T-cell (primary cell): ENCODE measurements at places on chromosomes 6 and 20. TPM values are rescaled to one million over a fixed set of nuclear protein-coding genes. Genes with fewer than 3 reads are reported as not detected.

DNA sequence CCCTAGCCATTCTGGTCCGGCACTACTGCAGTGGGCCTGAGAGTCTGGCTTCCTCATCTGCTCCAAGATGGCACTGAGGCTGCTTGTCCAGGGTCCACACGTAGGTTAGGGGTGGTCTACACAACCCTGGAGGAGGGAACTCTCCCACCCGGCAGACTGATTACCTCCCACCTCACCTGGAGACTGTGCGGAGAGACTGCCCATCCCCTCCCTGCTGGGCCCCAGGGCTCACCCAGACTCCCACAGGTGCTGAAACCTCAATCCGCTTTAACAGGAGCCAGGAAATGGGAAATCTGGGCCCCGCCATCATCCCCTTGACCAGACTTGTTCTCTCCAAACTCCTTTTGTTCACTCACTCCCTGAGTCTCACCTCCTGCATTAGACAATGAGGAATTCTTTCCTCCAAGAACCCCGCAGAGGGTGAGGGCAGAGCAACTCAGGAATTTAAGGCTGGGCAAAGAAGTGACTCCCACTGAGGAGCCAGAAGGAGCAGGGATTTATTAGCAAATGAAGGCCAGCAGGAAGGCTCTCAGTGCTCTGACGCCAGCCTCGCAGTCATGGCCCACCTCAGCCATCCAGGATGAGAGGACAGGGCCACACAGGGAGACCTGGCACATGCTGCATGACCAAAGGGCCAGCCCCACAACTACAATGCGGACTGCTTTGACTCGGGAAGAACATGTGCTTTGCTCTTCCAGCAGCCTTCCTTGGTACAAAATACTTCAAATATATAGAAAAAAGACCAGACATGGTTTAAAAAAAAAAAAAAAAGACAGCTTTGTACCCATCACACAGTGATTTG, 53.0 kb downstream of the CDK5RAP1 start:
- peaks cover 12% of the 10 kb centered on the region for H3K36me3 ChIP-seq
- no peak for DNase-seq
- H3K27ac ChIP-seq = no peak overlapping the region
- no peaks in the 10 kb centered on the region for H3K4me1 ChIP-seq

- no peak overlapping the region for H3K4me3 ChIP-seq
- H3K4me1 ChIP-seq = no peaks in the 10 kb centered on the region
- H3K27me3 ChIP-seq = no peaks in the 10 kb centered on the region
- H3K36me3 ChIP-seq = no peaks in the 10 kb centered on the region
Measured at GRCh38 chr6:48919555-48919954, 543.5 kb downstream of the MMUT start.

DNA sequence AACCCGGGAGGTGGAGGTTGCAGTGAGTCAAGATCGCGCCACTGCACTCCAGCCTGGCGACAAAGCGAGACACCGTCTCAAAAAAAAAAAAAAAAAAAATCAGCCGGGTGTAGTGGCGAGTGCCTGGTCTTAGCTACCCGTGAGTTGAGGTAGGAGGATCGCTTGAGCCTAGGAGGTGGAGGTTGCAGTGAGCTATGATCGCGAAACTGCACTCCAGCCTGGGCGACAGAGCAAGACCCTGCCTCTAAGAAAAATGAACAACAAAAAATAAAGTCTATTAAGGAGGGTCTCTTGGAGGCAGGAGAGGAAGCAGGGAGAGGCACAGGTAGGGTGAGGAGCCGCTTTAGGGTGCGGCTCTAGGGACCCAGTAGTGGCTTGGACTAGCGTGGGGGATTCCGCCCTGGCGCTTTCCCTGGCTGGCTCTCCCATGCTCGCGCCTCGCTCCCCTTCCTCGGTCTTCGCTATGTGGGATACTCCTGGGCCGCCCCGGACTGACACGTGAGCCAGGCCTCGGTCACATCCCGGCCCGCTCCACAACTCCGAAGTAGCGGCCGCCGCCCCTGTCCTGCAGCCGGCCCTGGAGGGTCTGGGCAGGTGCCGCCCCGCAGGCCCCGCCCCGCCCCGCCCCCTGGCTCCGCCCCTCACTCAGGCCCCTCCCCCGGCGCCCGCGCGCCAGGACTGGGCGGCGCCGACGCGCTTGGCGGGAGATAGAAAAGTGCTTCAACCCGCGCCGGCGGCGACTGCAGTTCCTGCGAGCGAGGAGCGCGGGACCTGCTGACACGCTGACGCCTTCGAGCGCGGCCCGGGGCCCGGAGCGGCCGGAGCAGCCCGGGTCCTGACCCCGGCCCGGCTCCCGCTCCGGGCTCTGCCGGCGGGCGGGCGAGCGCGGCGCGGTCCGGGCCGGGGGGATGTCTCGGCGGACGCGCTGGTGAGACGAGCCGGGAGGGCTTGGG, at the start of gene MYBL2:
Gene MYBL2, plus strand, starts transcription at position 739 of the 953 bp plus-strand sequence. Its CDS starts 170 bp downstream, at position 909.
- H3K36me3 ChIP-seq = no peaks in the 10 kb centered on the region
- H3K27ac ChIP-seq = no peak within 1 kb of the TSS
- peak; percentile 54 for DNase-seq
- H3K27me3 ChIP-seq = peaks cover 45% of the 10 kb centered on the region
- peaks cover 4% of the 10 kb centered on the region for H3K4me1 ChIP-seq

GRCh38 chr6:55130806-55131324, 43.5 kb upstream of the HCRTR2 start:
- no peaks in the 10 kb centered on the region for H3K4me1 ChIP-seq
- H3K36me3 ChIP-seq = no peaks in the 10 kb centered on the region
- no peak for DNase-seq
- H3K27me3 ChIP-seq = no peaks in the 10 kb centered on the region
- H3K27ac ChIP-seq = no peak overlapping the region

DNA sequence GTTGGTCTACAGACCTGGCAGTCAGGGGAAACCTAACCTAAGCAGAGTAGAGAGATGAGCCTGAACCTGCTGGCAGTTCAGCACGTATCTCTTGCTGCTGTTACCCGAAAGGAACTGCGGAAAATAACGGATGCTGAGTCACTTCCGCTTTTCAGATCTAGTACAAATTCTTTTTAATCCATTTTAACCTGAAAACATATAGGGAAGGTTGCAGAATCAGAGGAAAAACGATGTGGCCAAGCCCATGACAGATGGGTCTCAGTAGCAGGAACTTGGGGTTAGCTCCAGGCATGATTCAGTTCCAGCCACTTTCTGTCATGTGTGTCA, 351.9 kb upstream of the PRND start:
- no peaks in the 10 kb centered on the region for H3K27me3 ChIP-seq
- peaks cover 8% of the 10 kb centered on the region for H3K4me1 ChIP-seq
- no peak overlapping the region for H3K4me3 ChIP-seq
- peak overlapping the region; percentile 43 for H3K27ac ChIP-seq

- DNase-seq = no peak
- no peaks in the 10 kb centered on the region for H3K4me1 ChIP-seq
- no peaks in the 10 kb centered on the region for H3K36me3 ChIP-seq
- H3K27me3 ChIP-seq = peaks cover 19% of the 10 kb centered on the region
- no peak overlapping the region for H3K27ac ChIP-seq
Measured at GRCh38 chr6:170229851-170230519, 60.9 kb downstream of the DLL1 start.

GRCh38 chr6:53244958-53245357, 96.3 kb upstream of the GCM1 start:
- no peak overlapping the region for H3K4me3 ChIP-seq
- H3K36me3 ChIP-seq = no peaks in the 10 kb centered on the region
- H3K27me3 ChIP-seq = no peaks in the 10 kb centered on the region
- H3K27ac ChIP-seq = no peak overlapping the region

- H3K4me1 ChIP-seq = no peaks in the 10 kb centered on the region
- no peaks in the 10 kb centered on the region for H3K27me3 ChIP-seq
- DNase-seq = no peak
Measured at GRCh38 chr6:36399970-36400369, 12.5 kb upstream of the ETV7 start.

GRCh38 chr6:90293319-90293953, 3.2 kb downstream of the BACH2 start:
- H3K27ac ChIP-seq = peak overlapping the region; percentile 81
- peaks cover 47% of the 10 kb centered on the region for H3K4me1 ChIP-seq
- no peaks in the 10 kb centered on the region for H3K27me3 ChIP-seq
- peak overlapping the region; percentile 93 for H3K4me3 ChIP-seq

GRCh38 chr6:13814938-13815575, 700 bp upstream of the MCUR1 start:
- H3K4me1 ChIP-seq = peaks cover 11% of the 10 kb centered on the region
- H3K36me3 ChIP-seq = no peaks in the 10 kb centered on the region
- peak overlapping the region; percentile 55 for H3K27ac ChIP-seq
- no peak for DNase-seq
- H3K4me3 ChIP-seq = peak overlapping the region; percentile 53

- H3K36me3 ChIP-seq = no peaks in the 10 kb centered on the region
- H3K4me3 ChIP-seq = no peak overlapping the region
- DNase-seq = no peak
- H3K27me3 ChIP-seq = no peaks in the 10 kb centered on the region
- no peak overlapping the region for H3K27ac ChIP-seq
- no peaks in the 10 kb centered on the region for H3K4me1 ChIP-seq
Measured at GRCh38 chr6:38307740-38308139, 332.0 kb downstream of the BTBD9 start.

- DNase-seq = no peak
- no peak overlapping the region for H3K27ac ChIP-seq
- H3K27me3 ChIP-seq = no peaks in the 10 kb centered on the region
- no peaks in the 10 kb centered on the region for H3K4me1 ChIP-seq
- no peaks in the 10 kb centered on the region for H3K36me3 ChIP-seq
- no peak overlapping the region for H3K4me3 ChIP-seq
Measured at GRCh38 chr6:51513891-51514747, 573.3 kb downstream of the PKHD1 start.

DNA sequence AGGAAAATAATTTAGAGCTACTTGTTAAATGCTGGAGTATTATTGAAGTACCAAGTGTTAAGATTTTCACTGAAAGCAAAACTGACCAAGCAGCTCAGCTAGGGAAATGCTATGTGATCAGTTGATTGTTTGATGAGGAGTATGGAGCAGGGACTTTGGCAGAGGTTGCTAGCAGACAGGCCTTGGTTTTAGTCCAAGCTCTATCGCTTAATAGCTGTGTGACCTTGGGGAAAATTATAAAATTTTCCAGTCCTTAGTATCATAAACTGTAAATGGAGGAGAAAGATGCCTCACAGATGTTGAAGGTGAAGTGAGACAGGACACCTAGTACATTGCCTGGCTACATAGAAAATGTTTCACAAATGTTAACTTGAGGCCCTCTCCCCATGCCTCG, 136.6 kb downstream of the MTHFD1L start:
- H3K4me1 ChIP-seq = peaks cover 14% of the 10 kb centered on the region
- no peak for DNase-seq
- H3K27ac ChIP-seq = no peak overlapping the region
- H3K27me3 ChIP-seq = no peaks in the 10 kb centered on the region

DNA sequence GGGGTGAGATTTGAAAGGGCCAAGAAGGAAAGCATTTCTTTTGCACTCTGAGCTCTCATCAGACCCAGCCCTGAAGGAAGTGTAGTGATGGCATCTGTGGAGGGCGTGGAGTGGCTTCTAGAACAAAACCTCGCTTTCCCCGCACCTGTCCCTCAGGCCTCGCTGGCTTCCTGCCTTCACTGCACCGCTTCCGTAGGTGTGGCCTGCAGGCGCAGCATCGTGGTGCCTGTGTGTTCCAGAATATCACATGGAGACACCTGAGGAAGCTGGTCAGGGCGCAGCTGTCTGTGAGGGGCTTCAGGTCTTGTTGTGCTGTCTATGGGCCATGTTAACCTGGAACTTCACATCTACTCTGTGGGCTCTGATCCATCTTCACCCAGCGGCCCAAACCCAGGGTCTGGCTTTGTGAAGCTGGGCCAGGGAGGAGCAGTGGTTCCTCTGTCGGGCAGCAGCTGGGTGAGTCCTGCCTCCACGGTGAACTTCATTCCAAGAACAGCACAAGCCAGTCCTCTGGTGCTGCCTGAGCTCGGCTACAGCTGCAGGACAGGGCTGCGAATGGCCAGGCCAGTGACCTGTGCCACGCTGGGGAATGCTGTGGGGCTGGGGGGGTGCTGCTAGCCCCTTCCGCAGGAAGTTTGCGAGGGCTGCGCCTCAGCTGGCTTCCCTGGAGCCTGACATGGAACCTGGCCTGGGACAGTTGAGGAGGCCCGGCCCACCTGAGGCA, 40.9 kb downstream of the DSTN start:
- no peaks in the 10 kb centered on the region for H3K27me3 ChIP-seq
- peak overlapping the region; percentile 81 for H3K27ac ChIP-seq

DNA sequence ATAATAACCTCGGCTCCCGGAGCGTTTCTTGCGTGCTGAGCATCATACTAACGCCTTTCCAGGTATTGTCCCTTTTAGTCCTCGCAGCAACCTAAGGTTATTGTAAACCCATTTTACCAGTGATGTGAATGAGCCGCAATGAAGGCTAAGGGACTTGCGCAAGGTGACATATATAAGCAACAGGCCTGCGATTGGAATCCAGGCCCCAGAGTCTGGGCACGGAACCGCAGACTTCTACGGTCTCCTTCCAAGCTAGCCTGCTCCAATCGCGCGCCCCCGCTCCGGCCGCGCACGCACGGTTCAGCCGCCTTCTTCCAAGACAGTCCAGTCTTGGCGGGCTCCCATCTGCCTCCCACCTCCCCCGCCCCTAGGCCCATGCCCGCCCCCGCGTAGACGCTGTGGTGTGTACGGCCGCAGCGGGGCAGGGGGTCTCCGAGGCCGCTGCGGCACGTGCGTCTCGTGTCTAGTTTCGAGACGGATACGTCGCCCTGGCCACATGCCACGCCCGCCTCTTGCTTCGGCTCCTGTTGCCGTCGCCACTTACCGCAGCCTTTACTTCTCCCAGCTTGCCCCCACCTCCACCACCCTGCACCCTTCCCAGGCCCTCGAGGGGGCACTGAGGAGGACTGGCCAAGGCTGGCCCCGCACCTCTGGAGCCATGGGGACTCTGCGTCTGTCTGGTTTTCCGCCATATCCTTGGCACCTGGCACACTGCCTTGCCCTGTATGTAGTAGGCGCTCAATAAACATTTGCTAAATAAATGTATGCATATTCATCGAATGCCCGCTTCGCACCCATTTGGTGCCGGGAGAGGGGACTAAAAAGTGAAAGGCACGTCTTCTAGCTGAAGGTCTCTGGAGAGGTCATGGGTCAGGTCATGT, 855 bp upstream of the GFOD1 start:
- no peak for DNase-seq
- peaks cover 12% of the 10 kb centered on the region for H3K4me1 ChIP-seq
- peak overlapping the region; percentile 61 for H3K4me3 ChIP-seq
- no peaks in the 10 kb centered on the region for H3K27me3 ChIP-seq
- no peaks in the 10 kb centered on the region for H3K36me3 ChIP-seq
- H3K27ac ChIP-seq = no peak overlapping the region

The NR2E1 gene
- total RNA-seq = not detected

The DAAM2 gene
- total RNA-seq = 0.07 TPM

The ANKRD66 gene
- total RNA-seq = not detected

The HTR1E gene
- not detected for total RNA-seq

The CST2 gene
- total RNA-seq = not detected

The RBBP9 gene
- 6.5 TPM for total RNA-seq

The FABP7 gene
- total RNA-seq = not detected

The INSM1 gene
- not detected for total RNA-seq

The PAK1IP1 gene
- total RNA-seq = 7.4 TPM

The ZNF217 gene
- 92.4 TPM for total RNA-seq

The THBS2 gene
- total RNA-seq = 0.09 TPM
